Right ventricle myocardium superior (tissue), 1 donor: ENCODE measurements at places on chromosomes 2 and 18. TPM values are rescaled to one million over a fixed set of nuclear protein-coding genes. Genes with fewer than 3 reads are reported as not detected.

Gene GNAL
- total RNA-seq, result 5.1 TPM

Gene FEV
- not detected for total RNA-seq

DNA sequence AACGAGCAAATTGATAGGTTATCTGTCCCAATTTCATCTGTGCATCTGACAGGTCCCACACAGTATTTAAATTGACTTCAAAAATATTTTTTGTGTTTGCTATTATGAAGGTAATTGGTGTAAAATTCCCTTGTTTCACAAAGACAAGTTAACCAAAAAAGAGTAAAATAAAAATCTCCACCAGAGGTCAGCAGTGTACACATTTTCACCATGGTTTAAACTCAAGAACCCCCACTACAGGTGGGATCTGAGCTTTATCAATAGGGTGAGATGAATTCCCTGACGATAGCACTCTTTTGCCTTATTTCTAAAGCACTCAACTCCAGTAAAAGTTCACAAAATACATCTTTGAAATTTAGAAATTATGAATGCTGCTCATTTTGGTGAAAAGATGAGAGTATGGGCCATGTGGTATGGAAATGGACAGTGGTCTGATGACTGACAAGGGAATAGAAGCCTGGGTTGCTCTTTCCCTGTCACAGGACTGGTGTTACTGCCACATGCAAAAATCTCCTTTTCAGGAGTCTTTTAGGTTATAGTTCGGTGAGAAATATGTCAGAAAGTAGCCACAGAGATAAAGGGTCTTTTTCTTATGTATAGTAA is 68.0 kb downstream of the SERPINB8 start:
- no peak for DNase-seq

DNA sequence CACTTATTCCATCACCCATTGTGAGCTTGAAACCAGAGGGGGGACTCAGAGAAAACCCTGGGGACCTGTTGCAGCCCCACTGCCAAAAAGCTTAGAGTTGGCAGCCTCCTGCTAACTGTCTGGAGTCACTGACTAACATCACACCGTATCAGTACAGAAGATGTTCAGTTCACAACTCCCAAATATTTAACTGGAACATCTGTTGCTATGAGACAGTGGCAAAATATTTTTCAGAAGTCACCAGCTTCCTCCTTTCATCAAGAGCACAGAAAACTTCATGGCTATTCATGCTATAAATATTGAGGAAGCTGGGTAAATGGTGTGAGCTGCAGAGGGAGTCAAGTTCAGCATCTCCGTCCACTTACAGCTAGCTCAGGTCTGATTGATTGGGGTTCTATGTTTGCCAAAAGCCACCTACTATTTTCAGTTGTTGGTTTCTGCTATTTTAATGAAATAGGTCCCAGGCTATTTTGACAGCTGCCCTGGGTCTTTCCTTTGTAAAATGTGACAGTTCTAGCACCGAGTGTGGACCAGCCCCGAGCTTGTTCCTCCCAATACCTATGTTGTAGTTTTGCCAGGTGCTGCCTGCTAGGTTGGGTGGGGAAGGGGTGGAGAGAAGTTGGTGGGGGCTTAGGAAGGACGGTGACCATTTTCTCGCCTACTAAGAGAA is 9.8 kb downstream of the TUBB6 start:
- DNase-seq, result no peak

DNA sequence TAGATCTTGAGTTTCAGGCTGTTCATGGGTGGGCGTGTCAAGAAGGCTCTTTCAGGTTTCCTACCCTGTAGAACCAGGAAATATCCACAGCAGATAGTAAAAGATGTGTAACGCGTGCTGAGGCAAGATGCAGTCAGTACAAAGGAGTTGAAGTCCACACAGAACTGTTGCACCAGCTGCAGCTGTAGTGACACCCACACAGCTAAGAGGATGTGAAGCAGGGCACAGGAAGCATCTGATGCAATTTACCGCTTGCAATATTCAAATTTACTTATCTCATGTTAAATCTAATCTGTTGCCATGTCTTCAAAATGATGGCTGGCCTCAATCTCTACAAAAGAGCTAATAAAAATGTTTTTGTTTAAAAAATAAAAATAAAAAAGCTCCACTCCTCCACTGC is 132.8 kb downstream of the ARHGAP15 start:
- DNase-seq, result peak; percentile 38

- no peak for DNase-seq
Observed at GRCh38 chr2:317501-318424, 29.9 kb upstream of the ALKAL2 start.

- no peak for DNase-seq
Observed at GRCh38 chr2:190272457-190272842, 47.2 kb downstream of the HIBCH start.
